ENCODE measurements at places on chromosomes 13 and 19.

- DNase-seq = no peak
Observed at GRCh38 chr13:100508455-100508854, 80.1 kb downstream of the GGACT start.

- DNase-seq = no peak
Observed at GRCh38 chr13:34993470-34993869, 51.4 kb downstream of the NBEA start.

DNA sequence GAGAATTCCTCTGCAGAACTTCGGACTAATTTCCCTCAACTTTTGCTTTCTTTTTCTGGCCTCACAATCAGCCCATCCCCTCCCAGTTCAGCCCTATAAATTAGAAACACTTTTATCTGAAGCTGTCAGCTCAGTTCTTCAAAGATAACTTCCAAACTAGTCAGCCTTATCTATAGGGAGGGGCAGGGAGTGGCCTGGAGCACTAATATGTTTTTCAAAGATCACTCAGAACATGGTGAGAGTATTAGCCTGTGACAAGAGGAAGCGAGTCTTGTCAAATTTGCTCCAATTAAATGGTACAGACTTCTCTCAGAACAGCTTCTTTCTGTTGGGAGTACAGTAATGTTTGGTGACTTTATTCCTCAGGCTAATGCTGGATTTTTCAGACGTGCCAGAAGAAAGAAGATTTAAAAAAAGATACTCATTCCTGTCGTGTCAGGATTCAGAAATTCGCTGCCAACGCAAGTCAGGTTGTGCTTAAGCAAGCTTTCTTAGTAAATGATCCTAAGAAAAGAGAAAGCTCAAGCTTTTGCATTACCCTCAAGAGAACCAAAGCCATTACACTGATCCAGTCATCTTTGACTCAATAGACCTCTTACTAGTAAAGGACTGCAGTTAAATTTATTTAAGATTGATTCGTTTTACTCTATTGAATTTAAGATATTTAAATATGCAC is 1033.6 kb downstream of the SLITRK5 start:
- DNase-seq = no peak

DNA sequence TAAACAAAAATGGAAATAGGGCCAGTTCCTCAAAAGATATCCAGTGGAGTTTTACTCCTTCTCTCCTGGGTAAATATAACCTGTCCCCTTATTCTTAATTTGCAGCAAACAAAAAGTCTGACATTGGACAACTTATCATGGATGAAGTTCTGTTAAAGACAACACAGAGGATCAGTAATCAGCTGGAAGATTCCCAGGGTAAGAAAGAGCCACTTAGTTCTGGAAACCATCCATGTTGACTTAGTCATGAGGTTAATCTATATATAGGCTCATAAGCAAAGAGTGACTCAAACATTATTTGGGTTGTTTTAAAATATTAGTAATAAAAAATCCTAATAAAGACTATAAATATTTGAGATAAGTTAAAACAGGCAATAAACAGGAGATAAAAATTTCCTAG is 40.5 kb upstream of the EBPL start:
- DNase-seq = no peak

GRCh38 chr13:30605052-30605451 is 12.7 kb upstream of the USPL1 start:
- DNase-seq = no peak

DNA sequence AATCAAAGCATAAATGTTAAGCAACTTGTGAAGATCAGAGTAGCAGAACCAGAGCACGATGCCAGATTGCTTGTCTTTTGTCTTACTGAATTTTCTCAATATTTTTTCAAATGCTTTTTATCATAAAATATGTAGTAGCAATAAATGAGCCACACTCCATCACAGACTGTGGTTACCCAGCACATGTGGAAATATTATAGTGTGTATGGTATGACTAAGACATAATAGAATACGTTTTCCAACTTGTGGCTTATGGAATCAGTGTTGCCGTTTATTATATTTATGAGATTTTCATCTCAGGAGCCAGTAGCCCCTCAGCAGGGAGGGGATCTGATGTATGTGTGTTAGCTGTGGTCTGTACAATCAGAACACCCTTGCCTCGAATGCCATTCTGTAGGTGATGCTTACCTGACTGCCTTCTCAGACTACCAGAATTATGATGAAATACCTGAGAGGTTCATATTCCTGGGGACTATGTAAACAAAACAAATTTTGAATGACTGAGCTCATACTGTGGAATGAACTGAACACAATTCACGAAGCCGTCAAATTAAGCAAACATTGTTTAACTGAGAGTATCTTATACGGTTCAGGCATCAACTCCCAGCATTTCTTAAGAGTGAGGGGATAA is 1.9 kb downstream of the SCEL start:
- no peak for DNase-seq

GRCh38 chr13:113298043-113298945 is 1.3 kb downstream of the LAMP1 start:
- DNase-seq = no peak

GRCh38 chr19:32396046-32396652 is 9.4 kb upstream of the DPY19L3 start:
- no peak for DNase-seq

DNA sequence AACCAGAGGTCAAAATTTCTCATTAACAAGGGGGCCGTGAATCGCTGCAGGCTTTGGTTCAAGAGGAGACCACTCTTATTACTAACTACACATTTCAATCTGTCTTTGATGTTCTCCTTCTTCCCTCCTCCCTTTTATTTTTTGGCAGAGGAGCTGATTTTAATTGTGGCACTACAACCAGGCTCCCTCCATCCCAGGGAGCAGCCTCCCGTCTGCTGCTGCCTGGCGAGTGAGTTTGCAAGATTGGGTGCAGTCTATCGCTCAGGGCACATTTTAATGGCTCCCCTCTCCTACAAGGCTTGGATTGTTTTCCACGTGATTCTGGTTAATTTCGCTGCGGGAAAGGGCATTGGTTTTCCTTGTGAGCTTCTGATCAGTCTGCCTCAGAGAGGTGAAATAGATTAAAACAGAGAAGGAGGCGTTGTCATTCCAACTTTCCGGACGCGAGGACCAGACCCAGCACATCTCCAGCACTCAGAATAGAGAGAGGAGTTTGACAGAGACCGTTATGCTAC is 81.4 kb downstream of the KCTD15 start:
- no peak for DNase-seq

DNA sequence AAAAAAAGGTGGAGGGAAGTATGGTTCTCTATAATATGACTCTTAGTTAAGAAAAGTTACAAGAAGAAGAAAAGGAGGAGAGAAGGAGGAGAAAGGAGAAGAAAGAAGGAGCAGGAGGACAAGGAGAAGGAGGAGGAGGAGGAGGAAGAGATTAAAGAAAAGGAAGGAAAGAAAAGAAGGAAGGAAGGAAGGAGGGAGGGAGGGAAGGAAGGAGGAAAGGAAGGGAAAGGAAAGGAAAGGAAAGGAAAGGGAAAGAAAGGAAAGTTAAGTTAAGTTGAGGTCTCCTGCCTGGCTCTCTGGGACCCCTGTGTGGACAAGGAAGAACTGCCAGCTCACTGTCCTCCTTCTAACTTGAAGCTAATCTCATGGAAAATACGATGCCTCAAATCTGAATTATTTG is 429.5 kb downstream of the TSHZ3 start:
- no peak for DNase-seq

GRCh38 chr13:31049833-31050232 is 111.9 kb downstream of the HSPH1 start:
- DNase-seq = no peak

- DNase-seq = no peak
Observed at GRCh38 chr13:63381078-63381859, 1965.6 kb upstream of the PCDH20 start.

DNA sequence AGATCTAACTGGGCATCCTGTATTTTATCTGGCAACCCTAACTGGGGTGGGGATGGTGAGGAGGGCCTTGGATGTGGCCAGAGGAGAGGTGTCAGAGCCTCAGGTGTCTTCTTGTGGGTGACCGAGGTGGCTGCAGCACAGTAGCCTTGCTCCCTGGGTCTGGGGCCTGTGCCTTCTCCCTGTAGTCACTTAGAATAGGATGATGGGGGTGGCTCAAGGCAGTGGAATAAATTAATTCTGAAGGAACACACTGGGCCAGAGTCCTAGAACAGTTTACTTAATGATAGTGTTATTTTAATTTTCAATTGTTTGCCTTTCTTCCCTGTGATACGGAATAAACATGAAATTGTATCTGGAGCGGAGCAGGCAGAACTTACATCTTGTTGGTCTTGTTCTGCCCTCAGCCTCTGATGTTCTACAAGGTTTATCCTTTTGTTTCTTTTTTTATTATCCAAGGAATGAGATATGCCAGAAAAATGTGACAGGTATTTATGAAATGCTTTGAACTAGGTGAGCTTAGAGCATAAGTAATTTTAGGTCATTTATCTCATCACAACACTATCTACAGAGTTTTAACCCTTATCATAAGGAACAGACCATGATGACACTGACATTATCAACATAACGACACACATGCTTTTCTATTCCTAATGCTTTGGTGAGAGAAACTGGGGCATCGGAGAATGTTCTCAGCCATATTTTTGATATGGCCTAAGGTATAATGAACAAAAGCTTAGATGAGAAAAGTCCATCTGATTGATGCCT is 51.4 kb downstream of the LRCH1 start:
- DNase-seq = no peak

GRCh38 chr13:113915012-113915763 is 51.3 kb upstream of the GAS6 start:
- DNase-seq = no peak

GRCh38 chr13:31250435-31250834 is 50.7 kb downstream of the B3GLCT start:
- DNase-seq = no peak
